ENCODE measurements at places on chromosomes 7 and 10.

DNA sequence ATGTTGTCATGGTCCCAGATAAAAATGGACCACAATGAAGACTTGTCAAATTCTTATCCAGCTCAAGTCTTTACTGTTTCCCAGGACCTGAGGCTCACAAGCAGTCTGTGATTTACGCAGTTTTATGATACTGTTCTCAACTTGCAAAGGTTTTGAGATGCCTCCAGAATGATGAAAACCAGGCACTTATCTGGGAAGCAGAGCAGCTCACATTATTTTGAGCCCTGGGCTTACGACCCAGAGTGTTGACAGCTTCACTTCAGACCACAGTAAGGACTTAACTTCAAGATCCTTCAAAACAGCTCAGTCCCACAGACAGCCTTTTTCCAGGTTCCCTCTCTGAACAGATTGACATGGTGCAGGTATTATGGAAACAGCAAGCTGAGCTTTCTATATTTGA is 236.1 kb downstream of the RNLS start:
- DNase-seq: no peak

DNA sequence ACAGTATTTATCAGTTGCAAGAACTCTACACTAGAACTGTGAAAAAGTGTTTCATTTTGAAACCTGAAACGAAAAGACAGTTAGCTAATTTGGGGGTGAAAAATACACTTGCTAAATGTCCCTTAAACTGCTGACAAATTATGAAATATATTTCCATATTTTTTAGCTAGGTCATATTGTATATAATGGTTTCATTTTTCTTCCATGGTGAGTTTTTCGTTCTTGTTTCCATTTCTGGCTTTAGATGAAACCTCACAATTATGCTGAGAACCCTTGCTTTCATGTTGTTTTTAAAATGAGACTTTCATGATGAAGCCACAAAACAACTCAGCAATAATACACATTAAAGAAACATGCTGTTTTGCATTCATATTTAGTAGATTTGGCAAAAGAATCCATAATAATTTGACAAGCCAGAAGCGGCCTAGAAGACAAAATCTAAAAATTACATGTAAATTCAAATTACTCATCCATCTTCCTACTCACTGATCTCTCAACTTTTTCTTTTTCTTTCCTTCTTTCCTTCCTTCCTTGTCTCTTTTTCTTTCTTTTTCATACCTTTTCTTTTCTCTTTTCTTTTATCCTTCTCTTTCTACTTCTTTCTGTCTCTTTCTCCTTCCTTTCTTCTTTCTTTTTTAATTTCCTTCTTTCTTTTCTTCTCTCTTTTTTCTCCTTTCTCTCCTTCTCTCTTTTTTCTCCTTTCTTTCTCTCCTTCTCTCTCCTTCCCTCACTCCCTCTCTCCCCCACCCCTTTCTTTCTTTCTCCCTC is 46.5 kb upstream of the ITGB8 start:
- no peak for DNase-seq

DNA sequence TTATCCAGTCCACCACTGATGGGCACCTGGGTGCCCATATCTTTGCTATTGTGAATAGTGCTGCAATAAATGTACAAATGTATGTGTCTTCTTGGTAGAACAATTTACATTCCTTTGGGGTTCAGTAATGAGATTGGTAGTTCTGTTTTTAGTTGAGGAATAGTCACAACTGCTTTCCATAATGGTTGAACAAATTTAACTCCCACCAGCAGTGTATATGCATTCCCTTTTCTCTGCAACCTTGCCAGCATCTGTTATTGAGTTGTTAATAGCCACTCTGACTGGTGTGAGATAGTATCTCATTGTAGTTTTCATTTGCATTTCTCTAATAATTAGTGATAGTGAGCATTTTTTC is 27.8 kb downstream of the COA1 start:
- no peak for DNase-seq

DNA sequence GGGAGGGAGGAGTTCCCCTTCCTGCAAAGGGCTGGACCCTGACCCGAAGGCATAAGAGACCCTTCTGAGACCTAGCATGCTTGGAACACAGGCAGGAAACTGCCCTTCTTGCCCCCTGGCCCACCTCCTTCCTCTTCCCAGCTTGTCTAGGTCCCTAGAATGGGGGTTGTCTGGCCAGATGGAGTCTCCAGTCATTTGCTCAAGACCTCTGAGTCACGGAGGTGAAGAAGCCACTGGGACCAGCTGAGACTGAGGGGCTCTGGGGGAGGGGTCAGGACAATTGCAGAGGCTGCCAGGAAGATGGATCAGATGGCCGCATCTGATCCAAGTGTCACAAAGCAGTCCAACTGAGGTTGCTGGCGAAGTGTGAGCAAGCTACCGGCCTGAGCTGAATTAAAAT is 46.2 kb downstream of the COL13A1 start:
- DNase-seq: no peak

DNA sequence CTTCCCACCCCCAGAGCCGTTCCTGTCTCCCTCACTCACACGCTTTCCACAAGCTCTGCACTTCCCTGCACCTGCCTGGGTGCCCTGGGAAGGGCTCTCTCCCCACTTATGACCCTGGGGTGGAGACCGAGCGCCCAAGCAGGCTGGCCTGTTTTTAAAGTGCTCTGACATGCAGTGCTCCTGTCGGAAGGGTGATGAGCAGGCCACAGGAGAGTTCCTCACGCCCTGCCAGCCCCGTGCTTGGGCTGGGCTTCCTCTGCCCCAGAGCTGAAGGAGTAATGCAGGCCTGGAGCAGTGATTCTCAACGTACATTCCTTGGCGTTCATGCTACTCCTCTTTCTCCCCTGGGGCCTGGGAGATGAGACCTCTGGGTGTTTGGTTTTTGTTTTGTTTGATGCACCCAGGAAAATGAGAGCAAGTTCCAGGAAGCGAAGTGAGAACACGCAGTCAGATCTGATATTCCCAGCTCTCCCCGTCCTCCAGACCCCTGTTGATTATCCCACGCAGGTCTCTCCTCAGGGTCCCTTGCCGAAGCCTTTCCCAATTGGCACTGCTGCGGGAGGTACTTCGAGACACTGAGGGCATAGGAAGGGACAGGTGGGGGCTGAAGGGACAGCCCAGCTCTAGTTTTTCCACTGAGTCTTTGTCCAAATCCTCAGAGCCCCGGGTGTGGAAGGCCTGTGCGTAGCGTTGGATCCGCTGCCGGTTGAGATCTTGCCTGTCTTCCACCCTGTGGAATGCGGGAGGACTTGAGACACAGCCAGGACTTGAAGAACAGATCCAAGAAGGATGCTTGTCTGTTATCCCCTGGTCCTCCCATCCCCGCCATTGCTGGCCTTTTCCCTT is 14.1 kb downstream of the TRPV6 start:
- no peak for DNase-seq

- no peak for DNase-seq
Measured at GRCh38 chr10:60604342-60604741, 173.9 kb upstream of the CDK1 start.

Data from stimulated activated CD8-positive, alpha-beta memory T cell treated with anti-CD3 and anti-CD28 coated beads, Interleukin-7, amount 100 ng/mL, for 4 hours (primary cell).